Stimulated activated CD4-positive, alpha-beta T cell treated with anti-CD3 and anti-CD28 coated beads, TNF-alpha, amount 100 ng/mL, for 48 hours (primary cell): ENCODE measurements at places on chromosomes 16 and 17.

GRCh38 chr16:10543231-10543977 lies 37.0 kb downstream of the EMP2 start:
- no peak for DNase-seq

- no peak for DNase-seq
Measured at GRCh38 chr17:60325730-60326524, 66.0 kb downstream of the USP32 start.

DNA sequence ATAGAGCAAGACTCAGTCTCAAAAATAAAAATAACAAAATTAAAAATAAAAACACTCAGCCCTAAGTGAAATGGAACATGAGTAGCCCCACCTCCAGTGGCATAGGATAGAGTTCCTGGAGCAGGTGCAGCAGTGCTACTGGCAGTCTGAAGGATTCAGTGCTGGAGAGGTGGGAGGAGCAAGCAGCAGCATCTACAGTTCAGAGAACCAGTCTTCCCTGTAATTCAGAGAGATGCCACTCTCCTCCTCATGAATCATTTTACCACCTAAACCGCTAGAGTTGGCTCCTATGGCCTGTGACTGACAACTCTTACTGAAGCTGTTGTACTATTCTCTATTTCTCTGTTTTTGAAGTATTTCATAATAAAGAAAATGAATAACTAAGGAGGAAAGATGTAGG lies 56.0 kb upstream of the SMURF2 start:
- no peak for DNase-seq

GRCh38 chr16:65604771-65605170 lies 482.9 kb upstream of the CDH11 start:
- DNase-seq, result no peak

GRCh38 chr17:8503368-8503767 lies 67.7 kb downstream of the NDEL1 start:
- no peak for DNase-seq

- DNase-seq, result no peak
Measured at GRCh38 chr17:81440051-81440471, 44.8 kb downstream of the BAHCC1 start.

DNA sequence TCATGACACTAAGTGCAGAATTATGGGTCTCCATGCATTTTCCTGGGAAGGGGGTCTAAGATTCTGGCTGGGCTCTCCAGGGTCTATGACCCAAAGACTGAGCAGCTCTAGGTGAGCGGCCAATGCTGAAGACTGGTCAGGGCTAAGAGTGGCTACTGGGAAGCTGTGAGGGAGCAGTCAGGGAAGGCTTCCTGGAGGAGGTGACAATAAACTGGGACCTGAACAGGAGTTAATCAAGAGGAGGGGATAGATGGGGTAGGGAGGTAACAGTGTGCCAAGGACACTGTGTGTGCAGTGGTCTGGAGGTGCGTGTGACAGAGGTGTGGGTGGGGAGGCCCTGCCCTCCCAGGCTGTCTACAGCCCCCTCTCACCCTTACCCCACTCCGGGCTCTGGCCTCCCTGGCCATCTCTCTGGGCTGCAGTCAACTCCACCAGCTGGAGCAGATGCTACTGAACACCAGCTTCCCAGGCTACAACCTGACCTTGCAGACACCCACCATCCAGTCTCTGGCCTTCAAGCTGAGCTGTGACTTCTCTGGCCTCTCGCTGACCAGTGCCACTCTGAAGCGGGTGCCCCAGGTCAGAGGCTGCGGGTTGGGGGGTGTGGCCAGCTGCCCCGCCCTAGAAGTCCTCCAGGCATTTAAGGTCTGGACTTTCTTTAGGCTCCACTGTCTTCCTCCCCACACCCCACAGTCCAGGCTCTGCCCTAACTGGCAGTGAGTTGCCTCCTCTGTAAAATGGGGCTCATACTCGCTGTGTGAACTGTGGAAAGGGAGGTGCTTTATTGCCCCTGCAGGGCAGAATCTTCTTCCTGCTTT lies 20.4 kb downstream of the ADGRG5 start:
- DNase-seq, result no peak

DNA sequence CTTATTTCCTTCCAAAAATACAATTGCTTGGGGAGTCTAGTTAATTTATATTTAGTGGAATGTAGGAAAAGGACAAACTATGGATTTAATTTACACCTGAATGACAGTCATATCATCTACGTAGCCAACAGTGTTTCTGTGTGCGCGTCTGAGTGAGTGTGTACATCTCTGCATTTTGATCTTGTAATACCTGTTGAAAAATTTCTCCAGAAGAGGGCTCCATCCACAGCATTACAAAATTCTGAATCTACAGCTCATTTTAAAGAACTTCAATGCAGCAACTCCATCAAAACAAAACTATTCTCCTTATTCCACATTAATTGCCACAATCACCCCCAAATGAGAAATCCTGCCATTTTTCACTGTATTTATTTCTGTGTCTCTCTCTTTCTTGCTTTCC lies 3.9 kb downstream of the CDH13 start:
- DNase-seq, result no peak

- no peak for DNase-seq
Measured at GRCh38 chr16:50334106-50334975, 34.4 kb downstream of the BRD7 start.

DNA sequence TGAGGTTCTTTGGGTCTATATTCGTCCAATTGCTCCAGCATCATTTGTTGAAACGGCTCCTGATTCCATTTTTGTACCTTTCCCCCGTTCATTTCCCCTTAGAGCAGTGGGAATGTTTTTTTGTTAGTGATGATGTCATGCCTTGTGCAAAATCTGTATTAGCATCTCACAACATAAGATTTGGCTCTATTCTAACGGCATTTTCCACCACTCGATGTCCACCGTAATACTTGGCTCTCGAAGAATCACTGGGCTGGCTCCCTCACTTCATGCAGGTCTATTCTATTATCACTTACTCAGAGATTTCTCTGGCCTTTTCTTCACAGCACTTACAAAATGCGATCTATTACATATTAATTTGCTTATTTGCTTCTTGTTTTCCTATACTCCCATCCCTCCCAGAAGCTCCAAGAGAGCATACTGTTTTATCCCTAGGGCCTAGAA lies 571 bp upstream of the NME1 start:
- DNase-seq, result no peak

- DNase-seq, result no peak
Measured at GRCh38 chr17:76687298-76688164, 23.2 kb downstream of the MXRA7 start.

GRCh38 chr17:66468241-66469087 lies 166.1 kb downstream of the PRKCA start:
- no peak for DNase-seq

- DNase-seq, result no peak
Measured at GRCh38 chr17:2176499-2177169, 121.7 kb downstream of the HIC1 start.
